ENCODE measurements at places on chromosomes 7 and 10. TPM values are rescaled to one million over a fixed set of nuclear protein-coding genes. Genes with fewer than 3 reads are reported as not detected.

- no peak for DNase-seq
Observed at GRCh38 chr7:55526329-55526728, 46.0 kb downstream of the VOPP1 start.

GRCh38 chr7:41698726-41699125, 4.2 kb downstream of the INHBA start:
- no peak for DNase-seq

DNA sequence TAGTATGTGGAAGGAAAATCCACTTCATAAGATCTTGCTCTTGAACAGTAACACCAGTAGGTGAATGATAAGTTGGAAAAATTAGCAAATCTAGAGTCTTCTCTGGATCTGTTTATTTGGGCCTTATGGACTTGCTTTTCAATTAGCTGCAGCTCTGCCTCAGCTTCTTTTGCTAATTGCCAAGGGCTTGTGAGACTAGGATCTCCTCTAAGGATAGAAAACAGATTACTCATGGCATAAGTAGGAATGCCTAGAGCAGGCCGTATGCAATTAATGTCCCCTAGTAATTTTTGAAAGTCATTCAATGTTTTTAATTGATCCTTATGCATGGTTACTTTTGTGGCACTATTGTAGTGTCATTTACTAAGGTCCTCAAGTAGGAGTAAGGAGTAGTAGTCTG, 36.5 kb upstream of the DDX50 start:
- no peak for DNase-seq

- no peak for DNase-seq
Observed at GRCh38 chr10:33117230-33117629, 159.2 kb upstream of the ITGB1 start.

- no peak for DNase-seq
Observed at GRCh38 chr10:115895166-115895565, 377.8 kb downstream of the GFRA1 start.

- DNase-seq: no peak
Observed at GRCh38 chr10:6053816-6054631, 8.1 kb downstream of the IL2RA start.

Gene ITGA8
- total RNA-seq: not detected

Gene VPS26A
- 39.1 TPM for total RNA-seq

Gene SFRP4
- not detected for total RNA-seq

Gene CTNNA3
- 0.25 TPM for total RNA-seq

Gene PNLIPRP1
- not detected for total RNA-seq
